ENCODE measurements at places on chromosomes 1 and 21.

GRCh38 chr1:187046293-187046692 lies 217.5 kb downstream of the PLA2G4A start:
- no peak for DNase-seq

GRCh38 chr1:96510911-96511310 lies 210.7 kb upstream of the PTBP2 start:
- DNase-seq: no peak

GRCh38 chr21:44758141-44758561 lies 43.5 kb downstream of the UBE2G2 start:
- no peak for DNase-seq

DNA sequence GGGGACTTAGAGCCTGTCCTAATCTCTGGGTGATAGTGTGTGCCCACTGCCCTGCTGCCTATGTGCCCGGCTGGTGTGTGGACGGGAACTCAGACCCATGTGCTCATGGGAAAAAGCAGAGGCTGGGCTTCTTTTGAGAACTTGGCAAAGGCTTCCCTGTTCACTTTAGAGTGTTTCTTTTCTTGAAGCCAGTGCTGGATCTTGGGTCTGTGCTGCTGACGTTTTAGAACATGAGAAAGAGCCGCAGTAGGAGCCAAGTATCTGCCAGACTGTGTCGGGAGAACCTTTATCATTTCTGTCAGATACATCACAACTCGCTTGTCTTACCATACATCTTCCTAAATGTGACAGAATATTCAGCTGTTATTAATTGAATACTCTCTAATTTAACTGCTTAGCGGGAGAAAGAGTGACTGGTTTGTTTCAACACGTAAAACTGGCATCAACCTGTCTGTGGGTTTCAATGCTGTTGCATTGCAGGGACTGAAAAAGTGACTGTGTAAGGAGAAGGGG lies 195.2 kb downstream of the PBX1 start:
- DNase-seq: no peak

DNA sequence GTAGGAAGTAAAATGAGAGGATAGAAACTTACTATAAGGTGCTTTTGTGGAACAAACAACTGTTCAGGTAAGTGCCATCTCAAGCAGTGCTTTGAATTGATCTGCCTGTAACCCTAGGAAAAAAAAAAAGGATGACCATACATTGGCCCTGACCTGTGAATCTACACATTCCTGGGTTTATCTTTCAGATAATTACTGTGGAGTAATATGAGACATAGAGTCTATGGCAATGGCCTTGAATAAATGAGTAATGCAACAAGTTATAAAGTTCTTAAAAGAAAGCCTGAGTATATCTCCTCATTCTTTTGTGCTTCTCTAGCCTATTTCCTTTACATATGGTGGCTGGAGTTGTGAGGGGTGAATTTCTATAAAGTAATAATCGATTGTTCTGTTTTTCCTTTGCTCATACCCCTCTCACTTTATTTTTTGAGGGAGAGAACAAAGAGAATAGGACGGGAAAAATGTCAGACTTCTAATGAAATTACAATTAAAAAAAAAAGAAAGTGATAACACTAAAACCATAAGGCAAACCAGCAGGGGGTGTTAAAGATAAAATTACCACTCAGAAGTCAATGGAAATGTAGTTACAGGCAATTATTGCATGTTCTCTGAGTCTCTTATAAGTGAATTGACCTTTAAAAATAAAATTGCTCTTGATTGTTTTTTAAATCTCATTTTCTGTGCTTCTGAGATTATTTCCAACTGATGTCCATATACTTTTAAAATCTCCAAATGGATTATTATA lies 12.4 kb upstream of the ATP1A1 start:
- DNase-seq: peak; percentile 3
